NCI-H524 treated with DMSO at 0.1 percent for 48 hours (cell line): ENCODE measurements at places on chromosomes 11 and 22.

DNA sequence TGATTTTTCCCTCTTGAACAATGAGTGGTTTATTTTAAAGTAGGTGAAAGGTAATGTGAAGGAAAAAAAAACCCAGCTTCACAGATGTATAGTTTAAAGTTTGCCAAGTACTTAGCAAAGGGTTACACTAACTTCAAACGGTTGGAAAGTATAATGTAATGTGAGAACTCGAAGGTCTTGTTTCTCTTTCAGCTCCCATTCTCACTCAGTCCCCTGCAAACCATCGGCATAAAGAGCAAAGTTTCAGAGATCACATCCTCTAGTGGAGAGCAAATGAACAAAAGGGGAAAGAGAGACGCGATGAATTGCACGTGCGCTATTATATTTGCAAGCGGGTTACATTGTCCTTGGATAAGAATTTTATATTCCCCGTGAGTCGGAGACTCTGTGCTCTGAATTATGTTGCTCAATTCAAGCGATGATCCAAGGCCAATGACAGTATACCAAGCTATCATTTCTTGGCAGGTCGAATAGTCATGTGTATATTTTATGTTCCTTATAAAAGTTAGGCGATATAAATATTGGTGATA lies 37.6 kb upstream of the BIRC3 start:
- no peak for DNase-seq

DNA sequence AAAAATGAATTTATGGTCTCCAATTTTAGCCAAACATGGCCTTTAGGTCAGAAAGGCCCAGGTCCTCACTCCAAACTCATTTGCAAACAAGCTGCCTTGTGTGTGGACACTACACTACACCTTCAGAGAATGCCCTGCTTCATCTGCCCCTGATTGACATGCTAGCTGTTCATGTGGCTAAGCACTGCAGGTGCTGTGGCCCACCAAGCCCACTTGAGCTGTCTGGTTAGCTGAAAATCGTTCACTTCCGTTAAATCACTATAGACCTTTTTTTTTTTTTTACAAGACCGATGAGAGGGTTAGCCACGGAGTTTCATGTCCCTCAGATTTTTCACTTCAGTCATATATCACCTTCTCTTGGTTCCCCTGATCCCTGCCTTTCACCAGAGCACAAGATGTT lies 39.3 kb downstream of the NF2 start:
- no peak for DNase-seq

- DNase-seq: no peak
Measured at GRCh38 chr11:42770444-42771065, 541.2 kb upstream of the API5 start.

- no peak for DNase-seq
Measured at GRCh38 chr11:75445315-75445953, 12.4 kb upstream of the KLHL35 start.

- DNase-seq: no peak
Measured at GRCh38 chr11:120401506-120401905, 65.3 kb downstream of the ARHGEF12 start.

DNA sequence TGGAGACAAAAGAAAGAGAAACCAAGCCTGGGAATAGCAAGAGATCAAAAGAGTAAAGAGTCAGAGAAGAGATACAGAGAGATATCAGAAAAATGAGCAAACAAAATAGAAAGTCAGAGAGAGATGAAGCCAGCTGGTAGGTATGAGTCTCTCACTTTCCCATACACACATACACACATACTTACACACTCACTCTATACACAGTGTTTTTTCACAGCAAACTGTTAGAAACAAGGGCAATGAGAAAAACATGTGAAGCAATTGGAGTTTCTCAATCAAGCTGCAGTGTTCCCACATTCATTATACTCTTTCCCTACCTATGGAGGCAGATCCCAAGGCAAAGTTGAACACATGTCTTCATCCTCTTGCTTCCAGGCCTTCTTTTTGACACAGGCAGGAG lies 2.6 kb upstream of the NLRP10 start:
- no peak for DNase-seq

GRCh38 chr22:24728790-24729637 lies 45.5 kb downstream of the PIWIL3 start:
- no peak for DNase-seq

- no peak for DNase-seq
Measured at GRCh38 chr22:45007391-45008185, 2.2 kb downstream of the PHF21B start.

DNA sequence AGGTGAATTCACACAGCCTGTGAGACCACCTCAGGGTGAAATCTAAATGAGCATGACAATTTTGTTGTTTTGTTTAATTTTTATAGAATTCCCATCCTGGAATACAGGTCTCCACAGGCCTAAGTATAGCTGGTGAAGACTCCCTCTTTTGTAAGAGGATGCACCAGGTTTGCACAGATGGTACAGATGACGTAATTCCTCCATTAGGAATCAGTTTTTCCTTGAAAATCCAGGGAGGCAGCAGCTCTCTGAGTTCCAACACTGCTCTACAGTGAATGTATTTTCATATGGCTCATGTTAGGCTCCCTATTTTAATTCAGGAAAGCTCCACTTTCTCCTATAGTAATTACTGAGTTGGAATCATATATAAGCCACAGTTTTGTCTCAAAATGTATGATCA lies 47.2 kb downstream of the USP28 start:
- DNase-seq: no peak

DNA sequence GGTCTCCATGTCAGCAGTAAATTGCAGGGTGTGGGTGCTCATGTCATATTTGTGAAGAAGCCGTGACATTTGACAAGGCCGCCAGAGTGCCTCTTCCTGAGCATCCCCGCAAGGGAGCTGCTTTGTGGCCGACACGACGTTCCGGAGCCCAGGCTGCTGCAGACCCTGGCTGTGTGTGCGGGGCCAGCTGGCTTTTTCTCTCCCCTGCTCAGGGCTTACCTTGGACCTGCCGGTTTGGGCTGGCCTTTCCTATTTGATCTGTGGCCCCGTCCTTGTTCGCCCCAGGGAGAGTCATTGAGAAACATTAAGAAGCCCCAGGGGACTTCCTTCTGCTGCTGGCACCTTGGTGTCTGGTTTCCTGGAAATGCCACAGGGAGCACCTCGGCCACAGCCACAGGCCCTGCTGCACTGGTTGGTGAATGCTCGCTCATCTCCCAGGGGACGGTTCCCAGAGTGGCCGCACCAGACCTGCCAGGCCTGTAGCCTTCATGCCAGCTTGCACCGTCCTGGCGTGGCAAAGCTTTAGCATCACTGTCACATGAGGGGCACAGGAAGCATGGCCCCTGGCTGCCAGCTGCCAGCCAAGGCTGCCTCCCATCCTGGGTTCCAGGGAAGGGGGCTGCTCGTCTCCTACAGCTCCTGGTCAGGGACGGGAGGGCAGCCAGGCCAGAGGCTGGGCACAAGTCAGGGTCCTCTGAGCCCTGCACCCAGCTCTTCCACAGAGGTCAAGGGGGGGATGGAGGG lies 5.4 kb downstream of the GRK2 start:
- no peak for DNase-seq

DNA sequence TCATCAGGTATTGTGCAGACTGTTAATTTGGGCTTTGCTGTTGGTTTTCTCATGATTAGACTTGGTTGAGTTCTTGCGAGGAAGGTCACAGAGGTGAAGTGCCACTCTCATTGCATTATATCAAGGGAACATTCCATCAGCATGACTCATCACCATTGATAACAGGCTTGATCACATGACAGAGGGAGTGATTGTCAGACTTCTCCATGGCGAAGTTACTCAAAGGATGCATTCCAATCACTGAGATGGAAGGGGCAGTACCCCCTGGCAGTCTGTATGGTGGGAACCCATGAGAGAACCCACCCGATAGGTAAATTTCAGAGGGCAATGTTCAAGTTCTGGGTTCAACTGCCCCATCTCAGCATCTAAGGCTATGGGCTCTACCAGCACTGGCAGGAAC lies 19.4 kb upstream of the P2RY2 start:
- DNase-seq: no peak

DNA sequence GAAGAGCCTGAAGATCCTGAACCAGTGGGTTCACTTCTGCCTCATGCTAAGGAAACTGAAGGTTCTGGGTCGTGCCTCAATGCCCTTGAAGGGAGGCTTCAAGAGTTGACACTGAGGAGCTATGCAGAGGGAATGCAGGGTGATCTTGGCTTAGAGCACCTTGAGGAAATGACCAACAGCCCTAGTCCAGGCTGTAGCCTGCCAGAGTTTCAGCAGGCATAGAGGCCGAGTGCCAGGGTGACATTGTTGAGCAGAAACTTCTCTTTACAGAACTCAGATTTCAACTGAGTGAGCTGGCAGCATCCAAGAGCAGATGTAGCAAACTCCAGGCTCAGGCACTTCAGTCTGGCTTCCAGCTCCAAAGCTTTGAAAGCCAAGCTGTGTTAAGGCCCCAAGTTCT lies 23.1 kb upstream of the CAPRIN1 start:
- DNase-seq: no peak

DNA sequence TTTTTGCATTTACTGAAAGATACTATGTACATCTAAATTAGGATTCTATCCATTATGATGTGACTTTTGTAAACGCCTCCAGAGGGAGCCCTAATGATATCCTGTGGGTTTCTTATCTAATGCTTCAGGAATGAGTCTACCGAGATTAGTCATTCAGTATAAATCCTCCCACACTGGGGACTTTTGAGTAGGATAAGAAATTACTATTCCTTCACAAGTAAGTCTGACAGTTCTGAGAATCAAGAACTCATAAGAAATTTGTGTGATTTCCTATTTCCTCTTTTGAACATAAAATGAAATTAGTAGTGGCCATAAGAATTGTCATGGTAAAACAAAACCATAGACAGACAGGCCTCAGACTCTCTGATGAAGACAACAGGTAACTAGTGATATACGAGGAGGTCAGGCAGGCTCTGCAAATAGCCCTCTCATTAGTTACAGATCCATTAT lies 10.0 kb upstream of the OR5M1 start:
- DNase-seq: no peak

GRCh38 chr22:29385748-29386147 lies 2.6 kb downstream of the AP1B1 start:
- no peak for DNase-seq

- DNase-seq: no peak
Measured at GRCh38 chr22:26321469-26321913, 107.6 kb upstream of the ASPHD2 start.
